ENCODE measurements at places on chromosomes 7 and 10.

DNA sequence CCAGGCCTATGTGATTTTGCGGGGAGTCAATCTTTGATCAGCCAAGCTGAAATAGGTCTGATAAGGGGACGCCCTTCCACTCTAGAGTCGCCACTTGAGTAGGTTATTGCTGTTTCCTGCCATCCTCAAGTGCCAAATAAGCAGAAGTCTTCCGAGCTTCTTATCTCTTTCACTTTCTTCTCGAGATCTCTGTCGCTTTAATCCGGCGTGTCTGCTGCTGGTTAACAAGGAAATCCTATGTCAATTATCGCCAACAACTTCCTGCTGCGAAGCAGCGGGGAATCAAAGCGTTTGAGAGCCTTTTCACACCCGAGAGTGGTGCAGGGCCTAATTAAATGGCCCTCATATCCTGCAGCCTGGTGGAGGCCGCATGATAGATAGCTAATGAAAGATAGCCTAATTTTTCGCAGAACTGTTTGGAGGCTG lies 215.9 kb downstream of the RAB11FIP2 start:
- DNase-seq, result no peak

DNA sequence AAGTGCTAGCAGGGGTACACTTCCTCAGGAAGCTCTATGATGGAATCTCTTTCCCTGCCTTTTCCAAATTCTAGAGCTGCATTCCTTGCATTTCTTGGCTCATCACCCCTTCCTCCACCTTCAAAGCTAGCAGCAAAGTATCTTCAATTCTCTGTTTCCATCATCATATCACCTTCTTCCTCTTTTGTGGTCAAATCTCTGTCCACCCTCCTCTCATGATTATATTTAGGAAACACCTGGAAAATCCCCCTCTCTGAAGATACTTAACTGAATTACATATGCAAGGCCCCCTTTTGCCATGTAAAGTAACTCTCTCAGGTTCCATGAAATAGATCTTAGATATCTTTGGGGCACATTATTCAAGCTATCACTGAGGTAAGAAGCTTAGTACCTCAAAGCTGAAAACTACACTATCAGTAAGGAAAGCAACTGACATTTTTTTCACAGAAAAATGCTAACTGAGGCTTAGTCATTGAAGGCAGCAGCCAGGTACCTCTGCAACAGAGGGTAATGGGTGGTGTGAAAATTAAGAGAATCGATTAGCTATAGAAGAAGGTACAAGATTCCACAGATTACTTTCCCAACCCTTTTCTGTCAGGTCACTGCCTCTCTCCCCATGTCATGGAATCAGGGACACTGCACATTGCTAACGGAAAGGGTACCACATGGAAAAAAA lies 197.3 kb downstream of the MACC1 start:
- no peak for DNase-seq

DNA sequence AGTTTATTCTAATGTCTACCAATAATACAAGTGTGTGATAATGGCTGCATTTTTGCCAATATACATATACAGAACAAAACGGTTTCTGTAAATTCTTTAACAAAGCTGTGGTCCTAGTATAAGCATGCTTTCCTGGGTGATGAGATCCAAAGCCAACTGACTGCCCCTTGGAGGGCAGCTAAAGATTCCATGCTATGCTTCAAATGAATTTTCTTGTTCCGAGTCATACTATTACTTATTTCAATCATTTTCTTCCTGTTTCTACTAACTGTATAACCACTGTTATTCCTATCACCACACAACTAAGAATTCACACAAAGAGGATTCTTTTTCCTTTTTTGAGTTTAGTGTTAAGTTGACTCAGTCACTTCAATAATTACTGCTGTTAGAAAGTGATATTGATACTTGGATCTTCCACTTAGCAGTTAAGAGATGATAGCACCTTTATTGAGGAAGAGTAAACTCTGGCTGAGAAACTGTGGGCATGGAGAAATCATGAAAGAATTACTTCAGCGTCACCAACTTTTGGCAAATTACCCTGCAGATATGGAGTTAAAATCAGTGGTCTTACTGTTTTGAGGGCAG lies 197.5 kb downstream of the ARL4A start:
- DNase-seq, result no peak

DNA sequence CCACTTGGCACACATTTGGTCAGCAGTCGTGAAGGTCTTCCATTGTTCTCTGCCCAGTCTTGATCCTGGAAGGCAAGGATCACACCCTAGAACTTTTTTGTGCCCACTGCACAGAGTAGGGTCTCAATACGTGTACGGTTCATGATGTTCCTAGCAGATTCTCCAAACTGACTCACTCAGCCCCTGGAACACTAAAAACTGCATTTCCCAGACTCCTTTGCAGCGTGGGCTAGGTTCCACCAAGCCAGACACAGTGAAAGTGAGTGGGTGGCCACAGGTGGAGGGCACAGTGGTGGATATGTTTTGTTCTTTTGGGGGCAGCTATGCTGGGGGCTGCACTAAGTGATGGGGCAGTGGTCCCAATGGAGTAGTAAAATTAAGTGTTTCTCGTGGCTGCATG lies 1.5 kb upstream of the LHPP start:
- no peak for DNase-seq

DNA sequence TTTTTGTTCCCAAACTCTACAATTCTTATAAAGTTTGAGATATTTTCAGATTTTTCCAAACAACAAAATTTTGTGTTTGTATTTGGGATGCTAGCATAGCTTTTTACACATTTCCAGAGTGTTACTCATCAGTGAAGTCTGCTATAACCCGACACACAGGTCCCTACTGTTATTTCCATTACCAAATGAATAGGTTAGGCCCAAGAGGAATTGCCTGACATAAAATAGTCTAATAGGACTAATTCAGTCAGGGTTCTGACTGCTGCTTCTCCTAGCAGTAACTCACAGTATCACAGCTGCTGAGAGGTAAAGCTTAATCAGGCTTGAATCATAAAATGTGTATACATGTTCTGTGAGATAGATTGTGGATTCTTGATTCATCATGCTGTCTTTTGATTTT lies 49.1 kb upstream of the STRIP2 start:
- no peak for DNase-seq
